Endothelial cell of umbilical vein (primary cell): ENCODE measurements at places on chromosomes 3 and 15. TPM values are rescaled to one million over a fixed set of nuclear protein-coding genes. Genes with fewer than 3 reads are reported as not detected.

TMC3 gene
- polyA plus RNA-seq: not detected in 2 replicates

- H3K4me3 ChIP-seq: no peak overlapping the region
- DNase-seq: peak; percentile 39
- peaks cover 3% of the 10 kb centered on the region for H3K4me1 ChIP-seq
- H3K27ac ChIP-seq: peak overlapping the region; percentile 34
Observed at GRCh38 chr15:52337198-52337853, 41.7 kb upstream of the MYO5C start.

DNA sequence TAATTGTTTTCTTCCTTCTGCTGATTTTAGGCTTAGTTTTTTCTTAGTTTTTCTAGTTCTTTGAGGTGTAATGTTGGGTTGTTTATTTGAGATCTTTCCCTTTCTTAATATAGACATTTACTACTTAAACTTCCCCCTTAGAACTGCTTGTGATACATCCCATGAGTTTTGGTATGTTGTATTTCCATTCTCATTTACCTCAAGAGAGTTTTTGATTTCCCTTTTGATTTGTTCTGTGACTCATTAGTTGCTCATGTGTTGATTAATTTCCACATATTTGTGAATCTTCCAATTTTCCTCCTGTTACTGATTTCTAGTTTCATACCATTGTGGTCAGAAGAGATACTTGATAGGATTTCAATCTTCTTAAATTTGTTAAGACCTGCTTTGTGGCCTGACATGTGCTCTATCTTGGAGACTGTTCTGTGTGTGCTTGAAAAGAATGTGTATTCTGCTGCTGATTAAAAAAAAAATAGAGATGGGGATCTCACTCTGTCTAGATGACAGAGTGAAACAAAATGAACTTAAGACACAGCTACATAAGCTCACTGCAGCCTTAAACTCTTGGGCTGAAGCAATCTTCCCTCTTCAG lies 22.3 kb downstream of the GRM2 start:
- no peak overlapping the region for H3K4me3 ChIP-seq
- no peak overlapping the region for H3K27ac ChIP-seq
- DNase-seq: no peak
- no peaks in the 10 kb centered on the region for H3K4me1 ChIP-seq
- no peaks in the 10 kb centered on the region for H3K36me3 ChIP-seq

MYZAP gene
- 5.2 and 6.3 TPM in 2 replicates for polyA plus RNA-seq

DNA sequence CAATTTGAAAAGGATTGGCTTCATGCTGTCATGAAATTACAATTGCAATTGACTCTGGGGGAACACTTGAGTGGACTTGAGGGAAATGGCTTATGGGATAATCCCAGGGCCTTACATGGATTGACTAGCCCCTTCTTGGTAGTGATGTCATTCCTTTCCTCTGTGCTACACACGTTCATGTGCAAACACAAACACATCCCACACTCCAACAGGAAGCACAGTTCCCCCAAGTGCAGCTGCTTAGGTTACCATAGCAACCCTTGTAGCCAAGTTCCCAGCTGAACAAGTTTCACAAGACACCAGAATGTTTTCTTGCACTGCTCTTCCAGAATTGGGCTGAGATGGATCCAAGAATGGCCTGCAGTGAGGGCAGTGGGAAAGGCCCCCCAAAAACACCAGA lies 217.0 kb downstream of the ZNF621 start:
- no peak overlapping the region for H3K27ac ChIP-seq
- no peaks in the 10 kb centered on the region for H3K36me3 ChIP-seq
- no peak overlapping the region for H3K4me3 ChIP-seq
- H3K4me1 ChIP-seq: no peaks in the 10 kb centered on the region
- DNase-seq: peak; percentile 26

- DNase-seq: no peak
- no peak overlapping the region for H3K4me3 ChIP-seq
- no peaks in the 10 kb centered on the region for H3K4me1 ChIP-seq
- H3K27me3 ChIP-seq: no peaks in the 10 kb centered on the region
- no peaks in the 10 kb centered on the region for H3K36me3 ChIP-seq
- H3K27ac ChIP-seq: no peak overlapping the region
Observed at GRCh38 chr15:96746665-96747064, 416.2 kb downstream of the NR2F2 start.

DNA sequence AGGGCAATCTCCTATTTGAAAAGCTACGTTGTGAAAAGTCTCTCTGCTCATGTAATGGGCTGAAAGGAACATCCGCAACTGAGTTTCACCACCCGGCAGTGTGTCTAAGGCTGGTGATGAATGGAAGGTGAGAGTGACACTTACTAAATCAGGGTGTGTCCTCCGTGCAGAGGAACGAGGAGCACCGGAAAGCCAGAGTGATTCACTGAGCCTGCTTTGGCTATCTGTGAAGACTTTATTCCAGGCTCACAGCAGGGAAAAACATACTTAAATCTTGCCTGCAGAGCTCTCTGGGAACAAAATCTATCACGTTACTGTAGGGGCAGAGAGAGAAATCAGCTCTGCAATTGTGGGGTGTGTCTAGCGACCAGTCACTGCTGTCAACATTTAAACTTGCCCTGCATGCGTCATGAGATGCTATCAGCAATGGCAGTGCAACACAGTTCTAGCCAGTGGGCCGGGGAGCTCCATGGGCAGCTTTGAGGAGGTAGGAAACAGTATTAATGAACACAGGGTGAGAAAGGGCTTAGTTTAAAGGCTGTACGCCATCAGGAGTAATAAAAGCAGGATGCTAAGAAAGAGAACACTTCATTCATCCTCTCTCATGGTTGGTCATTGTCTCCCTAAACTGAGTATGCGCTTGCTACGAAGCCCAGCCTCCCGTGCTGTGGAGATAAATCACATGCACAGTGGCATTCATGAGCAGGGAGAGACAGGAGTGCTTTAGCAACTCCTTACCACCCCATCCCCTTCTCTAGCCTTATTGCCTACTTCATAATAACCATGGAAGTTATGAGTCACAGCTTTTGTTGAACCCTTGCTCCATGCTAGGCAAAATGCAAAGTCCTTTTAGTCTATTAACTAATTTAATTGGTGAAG lies 542.7 kb upstream of the ADAMTS9 start:
- no peak for DNase-seq
- H3K36me3 ChIP-seq: no peaks in the 10 kb centered on the region
- H3K27ac ChIP-seq: no peak overlapping the region
- H3K27me3 ChIP-seq: no peaks in the 10 kb centered on the region

SPINT1 gene
- 4.1 and 4.9 TPM in 2 replicates for polyA plus RNA-seq

MANF gene
- polyA plus RNA-seq: 66.4 and 100 TPM in 2 replicates

- peaks cover 18% of the 10 kb centered on the region for H3K27me3 ChIP-seq
- H3K27ac ChIP-seq: no peak overlapping the region
- no peak overlapping the region for H3K4me3 ChIP-seq
- H3K36me3 ChIP-seq: no peaks in the 10 kb centered on the region
- DNase-seq: no peak
Observed at GRCh38 chr3:57127891-57128518, 37.1 kb downstream of the IL17RD start.

- H3K27me3 ChIP-seq: no peaks in the 10 kb centered on the region
- H3K4me1 ChIP-seq: no peaks in the 10 kb centered on the region
- no peaks in the 10 kb centered on the region for H3K36me3 ChIP-seq
- DNase-seq: no peak
- no peak overlapping the region for H3K27ac ChIP-seq
Observed at GRCh38 chr3:157753787-157754136, 250.5 kb upstream of the VEPH1 start.

- no peak overlapping the region for H3K27ac ChIP-seq
- H3K4me1 ChIP-seq: no peaks in the 10 kb centered on the region
Observed at GRCh38 chr3:127114337-127115070, 78.4 kb upstream of the PRR23E start.

GRCh38 chr3:51799879-51800749 lies 21.1 kb upstream of the IQCF6 start:
- H3K27ac ChIP-seq: no peak overlapping the region
- no peaks in the 10 kb centered on the region for H3K4me1 ChIP-seq
- no peaks in the 10 kb centered on the region for H3K36me3 ChIP-seq
- no peak overlapping the region for H3K4me3 ChIP-seq
- peak; percentile 74 for DNase-seq

- H3K4me3 ChIP-seq: no peak overlapping the region
- no peaks in the 10 kb centered on the region for H3K4me1 ChIP-seq
- H3K27me3 ChIP-seq: no peaks in the 10 kb centered on the region
- no peaks in the 10 kb centered on the region for H3K36me3 ChIP-seq
- DNase-seq: no peak
Observed at GRCh38 chr3:62981962-62982361, 106.7 kb upstream of the CADPS start.

ALCAM gene
- polyA plus RNA-seq: 37.8 and 46.3 TPM in 2 replicates

- no peak overlapping the region for H3K27ac ChIP-seq
- no peaks in the 10 kb centered on the region for H3K4me1 ChIP-seq
- no peaks in the 10 kb centered on the region for H3K27me3 ChIP-seq
- DNase-seq: no peak
Observed at GRCh38 chr15:37618353-37618752, 316.1 kb upstream of the TMCO5A start.

DNA sequence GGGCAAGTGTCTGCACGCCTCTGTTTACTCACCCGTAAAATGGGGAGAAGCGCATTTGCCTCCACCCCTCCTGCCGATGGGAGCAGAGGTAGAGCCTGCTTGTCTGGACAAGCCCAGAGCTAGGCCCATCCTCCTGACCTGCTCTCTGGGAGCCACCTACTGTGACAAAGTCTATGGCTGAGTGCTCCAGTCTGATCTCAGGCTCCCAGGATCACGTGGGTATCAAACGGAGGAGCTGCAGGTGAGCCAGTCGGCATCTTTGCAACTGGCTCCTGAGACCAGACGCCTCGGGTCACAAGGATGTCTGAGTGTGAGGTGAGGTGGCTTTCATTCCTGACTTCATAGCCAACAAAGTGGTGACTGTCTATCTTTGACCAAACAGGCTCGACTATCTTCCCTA lies 2.1 kb upstream of the ALDH1A3 start:
- no peak overlapping the region for H3K27ac ChIP-seq
- H3K36me3 ChIP-seq: no peaks in the 10 kb centered on the region
- peaks cover 3% of the 10 kb centered on the region for H3K4me1 ChIP-seq

DNA sequence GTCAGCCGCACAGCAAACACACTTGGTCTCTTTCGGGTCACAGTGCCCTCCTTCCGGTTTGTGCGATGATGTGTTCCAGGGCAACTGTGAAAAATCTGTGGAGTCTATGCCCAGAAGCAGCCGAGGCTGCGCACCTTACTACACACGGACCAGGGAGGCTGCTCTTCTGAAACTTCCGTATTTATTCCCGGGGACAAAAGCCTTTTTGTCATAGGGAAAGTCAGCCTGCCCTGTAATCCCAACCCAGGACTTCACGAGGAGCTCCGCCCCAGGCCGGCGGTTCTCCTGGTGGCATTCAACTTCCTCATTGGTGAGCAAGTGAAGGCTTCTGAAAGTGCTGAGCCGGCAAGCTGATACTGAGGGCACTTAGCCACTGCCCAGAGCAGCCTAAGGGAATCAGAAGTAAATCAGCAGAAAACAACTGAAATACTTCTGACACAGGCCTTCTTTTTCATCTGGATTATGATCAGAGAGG lies 126.5 kb downstream of the FMN1 start:
- no peak overlapping the region for H3K27ac ChIP-seq
- peaks cover 4% of the 10 kb centered on the region for H3K4me1 ChIP-seq
- DNase-seq: no peak
- no peaks in the 10 kb centered on the region for H3K36me3 ChIP-seq
- H3K27me3 ChIP-seq: peaks cover 3% of the 10 kb centered on the region
- no peak overlapping the region for H3K4me3 ChIP-seq

GRCh38 chr3:126777366-126777765 lies 73.3 kb downstream of the CHCHD6 start:
- no peaks in the 10 kb centered on the region for H3K4me1 ChIP-seq
- H3K36me3 ChIP-seq: no peaks in the 10 kb centered on the region
- H3K4me3 ChIP-seq: no peak overlapping the region
- H3K27me3 ChIP-seq: no peaks in the 10 kb centered on the region
- no peak overlapping the region for H3K27ac ChIP-seq
- DNase-seq: no peak

NPAP1 gene
- not detected in 2 replicates for polyA plus RNA-seq

MCF2L2 gene
- polyA plus RNA-seq: 0.15 and 0.41 TPM in 2 replicates

DNA sequence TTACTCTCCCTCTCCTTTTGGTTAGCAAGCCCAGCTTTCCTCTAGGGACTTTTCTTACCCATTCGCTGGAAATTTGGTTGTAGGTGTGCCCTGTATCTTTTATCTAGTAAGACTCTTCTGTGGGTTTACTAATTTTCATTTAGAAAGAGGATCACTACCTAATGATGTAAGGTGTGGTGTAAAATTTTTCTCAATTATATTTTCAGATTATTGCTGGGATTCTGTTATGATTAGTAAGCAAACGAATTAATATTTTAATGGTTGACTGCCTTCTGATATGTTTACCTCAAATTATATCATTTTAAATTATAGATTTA lies 28.5 kb downstream of the PLCL2 start:
- H3K4me1 ChIP-seq: peaks cover 32% of the 10 kb centered on the region
- no peak overlapping the region for H3K27ac ChIP-seq
- no peaks in the 10 kb centered on the region for H3K27me3 ChIP-seq
- H3K36me3 ChIP-seq: no peaks in the 10 kb centered on the region

DNA sequence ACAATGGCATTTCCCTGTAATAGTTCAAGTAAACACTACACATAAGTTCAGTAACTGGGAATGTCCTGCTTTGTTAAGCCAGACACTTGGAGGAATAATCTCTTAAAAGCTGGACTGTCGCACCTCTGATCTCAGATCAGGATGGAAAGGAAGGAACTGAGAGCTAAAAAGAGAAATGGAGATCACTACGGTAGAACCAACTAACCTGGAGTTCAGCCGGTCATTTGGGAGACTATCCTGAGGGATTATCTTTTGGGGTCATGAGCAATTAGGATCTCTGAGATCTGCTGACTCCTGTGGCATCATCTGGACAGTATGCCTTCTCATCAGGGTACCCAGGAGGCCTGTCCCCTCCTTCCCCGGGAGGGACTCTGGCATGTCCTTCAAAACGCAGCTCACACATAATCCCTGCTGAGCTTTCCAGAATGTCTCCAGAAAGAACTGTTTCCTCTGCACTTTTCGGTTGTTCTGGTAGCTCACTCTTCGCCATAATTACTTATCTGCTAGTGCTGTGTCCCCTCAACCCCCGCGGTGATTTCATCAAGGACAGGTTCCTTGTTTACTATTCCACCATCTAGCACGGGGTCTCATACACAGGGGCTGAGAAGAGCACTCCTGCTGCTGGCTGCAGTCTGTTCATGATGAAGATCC lies 115.6 kb downstream of the SENP2 start:
- DNase-seq: no peak
- peaks cover 41% of the 10 kb centered on the region for H3K4me1 ChIP-seq
- peak overlapping the region; percentile 49 for H3K27ac ChIP-seq
- no peak overlapping the region for H3K4me3 ChIP-seq
- H3K36me3 ChIP-seq: no peaks in the 10 kb centered on the region

DNA sequence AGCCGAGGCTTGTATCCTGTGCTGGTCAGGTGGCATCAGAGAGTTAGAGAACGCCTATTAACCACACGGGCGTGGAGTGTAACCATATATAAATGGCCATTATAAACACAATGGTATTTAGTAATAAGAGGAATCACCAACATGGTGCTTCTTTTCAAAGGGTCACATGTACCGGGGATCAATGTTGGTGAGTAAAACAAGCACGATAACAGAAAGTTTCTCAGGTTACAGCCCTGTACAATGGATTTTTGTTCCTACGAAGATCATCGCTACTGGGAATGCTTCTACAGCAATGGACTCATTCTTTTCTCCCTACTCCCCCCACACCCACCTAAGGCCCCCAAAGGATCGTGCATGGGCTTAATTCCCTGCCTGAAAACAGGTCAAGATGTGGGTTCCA lies 42.5 kb downstream of the MEIS2 start:
- no peak overlapping the region for H3K4me3 ChIP-seq
- H3K36me3 ChIP-seq: no peaks in the 10 kb centered on the region
- no peaks in the 10 kb centered on the region for H3K27me3 ChIP-seq
- DNase-seq: no peak
- peaks cover 17% of the 10 kb centered on the region for H3K4me1 ChIP-seq
